Fibroblast of skin of left quadriceps (primary cell): ENCODE measurements at places on chromosomes 4 and X.

DNA sequence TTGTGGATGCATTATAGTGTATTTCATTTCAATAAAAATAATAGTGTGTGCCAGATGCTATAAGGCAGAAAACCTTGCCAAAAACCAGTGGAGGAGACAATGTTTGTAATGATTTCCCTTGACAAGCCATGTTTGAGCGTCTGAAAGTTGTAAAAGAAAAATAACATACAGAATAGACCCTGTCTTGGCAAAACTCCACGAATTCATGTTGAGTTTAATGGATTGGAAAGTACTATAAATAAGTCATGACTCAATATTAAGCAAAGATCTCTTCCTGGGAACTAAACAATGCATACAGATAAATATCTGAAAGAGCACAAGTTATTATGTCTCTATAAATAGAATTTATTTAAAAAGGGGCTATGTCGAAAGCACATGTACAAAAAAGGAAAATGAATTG, 543.5 kb downstream of the GABRG1 start:
- DNase-seq, result no peak

- DNase-seq, result no peak
Observed at GRCh38 chr4:108567831-108568230, 52.5 kb upstream of the RPL34 start.

GRCh38 chr4:86944964-86945781, 10.4 kb downstream of the AFF1 start:
- DNase-seq, result no peak

GRCh38 chr4:66927937-66928336, 617.4 kb downstream of the CENPC start:
- DNase-seq, result no peak

- DNase-seq, result no peak
Observed at GRCh38 chrX:3690140-3690539, 23.3 kb downstream of the PRKX start.

DNA sequence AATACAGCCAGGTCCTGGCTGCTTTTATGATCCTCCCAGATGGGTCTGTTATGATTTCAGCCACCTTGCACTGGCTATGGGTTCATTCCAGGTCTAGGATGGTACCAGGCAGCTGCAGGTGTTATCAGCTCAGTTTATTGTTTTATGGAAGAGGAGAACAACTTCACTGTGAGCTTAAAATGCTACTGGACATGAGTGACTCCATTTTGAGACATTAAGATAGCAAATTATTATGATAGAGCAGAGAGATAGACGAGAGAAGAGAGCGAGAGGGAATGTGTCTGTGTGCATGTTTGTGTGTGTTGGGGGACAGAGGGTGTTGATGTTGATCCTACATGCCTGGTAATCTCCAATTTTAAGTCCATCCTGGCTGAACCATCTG, 820.2 kb downstream of the FSTL5 start:
- no peak for DNase-seq

DNA sequence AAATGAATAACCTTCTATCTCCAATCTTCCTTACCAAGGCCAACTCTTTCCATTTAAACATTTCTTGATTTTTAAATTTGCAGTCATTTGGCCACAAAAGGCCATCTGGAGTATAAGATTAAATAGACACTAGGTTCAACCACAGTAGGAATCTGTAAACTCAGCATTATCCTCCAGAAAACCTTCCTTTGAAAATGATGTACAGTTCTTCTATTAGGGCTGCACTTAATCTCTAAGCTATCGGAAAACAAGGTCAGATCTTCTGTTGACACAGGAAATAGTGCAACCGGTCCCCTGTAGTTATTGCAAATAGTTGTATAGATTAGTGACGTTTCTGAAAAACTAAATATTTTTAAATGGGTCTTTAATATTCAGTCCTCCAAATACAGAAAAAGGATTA, 359.0 kb upstream of the ATOH1 start:
- no peak for DNase-seq

DNA sequence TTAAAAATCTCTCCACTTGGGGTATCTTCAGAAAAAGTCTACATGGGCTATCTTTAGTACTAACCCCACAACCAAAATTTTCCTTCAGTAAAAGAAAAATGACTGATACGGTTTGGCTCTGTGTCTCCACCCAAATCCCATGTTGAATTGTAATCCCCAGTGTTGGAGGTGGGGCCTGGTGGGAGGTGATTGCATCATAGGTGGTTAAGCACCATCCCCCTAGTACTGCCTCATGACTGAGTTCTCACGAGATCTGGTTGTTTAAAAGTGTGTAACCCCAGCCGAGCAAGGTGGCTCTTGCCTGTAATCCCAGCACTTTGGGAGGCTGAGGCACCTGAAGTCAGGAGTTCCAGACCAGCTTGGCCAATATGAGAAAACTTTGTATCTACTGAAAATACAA, 66.8 kb downstream of the USP46 start:
- DNase-seq, result no peak

GRCh38 chrX:133981924-133982323, 3.5 kb downstream of the GPC3 start:
- no peak for DNase-seq

- no peak for DNase-seq
Observed at GRCh38 chrX:68175562-68175961, 257.7 kb downstream of the OPHN1 start.

GRCh38 chr4:118850488-118851173, 14.7 kb upstream of the SEC24D start:
- no peak for DNase-seq

GRCh38 chr4:188717661-188718060, 578.4 kb downstream of the TRIML1 start:
- DNase-seq, result no peak

GRCh38 chr4:72424006-72424405, 145.0 kb downstream of the ADAMTS3 start:
- DNase-seq, result no peak

GRCh38 chr4:56958111-56958517, 19.3 kb downstream of the NOA1 start:
- DNase-seq, result peak; percentile 84

- DNase-seq, result peak; percentile 66
Observed at GRCh38 chr4:40918330-40918729, 168.6 kb downstream of the NSUN7 start.

- no peak for DNase-seq
Observed at GRCh38 chrX:25004485-25005032, 11.2 kb downstream of the ARX start.

DNA sequence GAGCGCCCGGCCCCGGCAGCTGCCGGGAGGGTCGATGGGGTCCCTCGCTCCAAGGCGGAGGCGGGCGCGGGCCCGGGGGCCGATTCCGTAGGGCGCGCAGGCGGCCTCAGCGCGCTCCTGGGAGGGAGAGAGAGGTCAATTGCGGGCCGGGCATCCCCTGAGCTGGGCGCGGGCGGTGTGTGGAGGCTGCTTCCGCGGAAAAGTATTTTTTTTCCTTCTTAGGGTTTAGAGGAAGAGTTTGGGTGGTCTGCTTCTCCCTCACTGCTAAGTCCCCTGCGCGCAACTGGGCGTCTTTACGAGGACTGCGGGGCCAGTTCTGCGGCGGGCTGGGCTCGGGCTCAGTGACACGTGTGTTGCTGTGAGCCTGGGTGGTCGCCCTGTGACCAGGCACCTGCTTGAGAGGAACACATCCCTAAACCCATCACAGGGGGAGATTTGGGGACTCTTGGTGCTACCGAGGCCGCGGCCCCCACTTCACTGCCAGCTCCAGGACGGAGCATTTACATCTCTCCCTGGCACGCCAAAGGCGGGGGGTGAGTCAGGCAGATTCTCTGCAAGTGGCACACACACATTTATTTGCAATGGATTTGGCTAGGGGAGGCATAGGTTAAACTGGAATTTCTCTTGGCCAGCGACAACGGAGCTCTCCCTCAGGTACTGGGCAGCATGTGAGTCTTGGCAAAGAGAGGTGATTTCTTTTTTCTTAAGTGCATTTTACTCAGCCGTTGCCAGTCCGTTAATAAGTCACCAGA, 151.2 kb upstream of the SLC4A4 start:
- no peak for DNase-seq

- DNase-seq, result no peak
Observed at GRCh38 chrX:22746081-22746480, 253.7 kb upstream of the DDX53 start.

GRCh38 chr4:123462007-123462406, 65.4 kb downstream of the SPRY1 start:
- no peak for DNase-seq

DNA sequence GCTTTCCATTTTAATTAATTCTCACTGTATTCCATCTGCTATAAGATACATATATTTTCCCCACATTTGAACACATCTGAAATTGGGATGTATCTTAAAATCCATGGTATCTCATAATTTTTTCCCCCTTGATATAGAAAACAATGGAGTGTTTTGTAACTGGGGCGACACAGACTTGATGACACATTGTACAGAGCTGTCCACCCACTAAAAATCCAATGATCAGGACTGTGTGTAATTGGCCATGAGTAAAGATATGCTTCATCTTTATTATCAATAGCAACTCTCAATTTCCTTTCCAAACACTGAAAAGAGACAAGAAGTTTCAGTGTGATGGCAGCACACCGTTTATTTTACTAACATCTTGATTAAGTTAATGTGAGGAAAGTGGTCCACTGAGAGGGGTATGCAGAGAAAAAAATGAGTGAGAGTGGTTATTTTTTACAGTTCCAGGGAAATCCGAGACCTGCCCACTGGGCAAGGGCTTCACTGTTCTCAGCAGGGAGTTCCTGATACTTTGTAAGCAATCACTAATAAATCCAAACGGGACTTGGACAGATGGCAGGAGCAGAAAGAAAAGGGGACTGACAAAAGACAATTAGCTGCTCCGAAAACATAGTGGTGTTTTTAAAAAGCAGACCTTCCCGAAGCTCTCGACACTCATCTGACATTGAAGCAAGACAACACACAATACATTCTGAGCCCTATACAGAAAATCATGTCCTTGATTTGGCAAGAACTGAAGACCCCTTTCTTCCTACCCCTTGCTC, 149.4 kb downstream of the TSPAN5 start:
- DNase-seq, result no peak
